ENCODE measurements at places on chromosomes 7 and 10. TPM values are rescaled to one million over a fixed set of nuclear protein-coding genes. Genes with fewer than 3 reads are reported as not detected.

The DYDC2 gene
- total RNA-seq: not detected

The SYT15 gene
- 2.5 TPM for total RNA-seq

DNA sequence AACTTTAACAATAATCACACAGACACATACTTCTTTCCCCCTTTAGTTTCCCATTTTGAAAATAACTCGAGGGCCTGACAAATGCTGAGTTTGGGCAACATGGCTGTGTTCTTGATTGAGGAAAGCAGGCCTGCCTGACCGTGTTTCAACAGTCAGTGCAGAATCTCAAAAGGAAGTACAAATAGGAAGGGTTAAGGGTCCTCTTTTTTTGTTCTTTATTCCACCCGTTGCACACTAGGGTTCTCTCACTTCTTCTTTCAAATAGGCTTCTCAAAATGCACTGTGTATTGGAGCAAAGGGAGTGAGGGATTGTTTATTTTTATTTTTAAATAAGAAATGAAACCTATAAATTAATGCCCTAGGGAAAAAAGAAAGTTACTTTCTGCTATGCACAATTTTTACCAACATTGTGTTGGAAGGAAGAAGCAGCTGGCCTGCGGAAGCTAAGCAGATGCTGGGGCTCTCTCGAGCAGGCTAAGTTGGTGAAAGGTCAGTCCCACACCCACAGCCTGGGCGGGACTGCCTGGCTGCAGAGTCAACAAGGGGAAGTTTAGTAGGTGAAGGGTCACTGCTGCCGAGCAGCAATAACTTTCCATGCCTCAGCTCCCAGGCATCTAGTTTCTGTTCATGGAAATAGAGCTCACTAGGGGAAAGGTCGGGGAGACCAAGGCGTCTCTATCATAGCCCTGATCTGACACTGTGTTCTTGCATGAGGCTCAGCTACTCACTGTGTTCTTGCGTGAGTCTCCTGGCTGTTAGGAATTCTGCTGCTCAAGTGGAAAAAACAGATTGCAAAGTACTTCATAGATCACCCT, 12.2 kb upstream of the PDK4 start:
- H3K36me3 ChIP-seq: peaks cover 6% of the 10 kb centered on the region
- H3K4me3 ChIP-seq: peak overlapping the region; percentile 59
- peaks cover 3% of the 10 kb centered on the region for H3K27me3 ChIP-seq
- peaks cover 17% of the 10 kb centered on the region for H3K4me1 ChIP-seq
- H3K27ac ChIP-seq: no peak overlapping the region

GRCh38 chr10:117449636-117450035, 74.4 kb upstream of the PDZD8 start:
- H3K4me1 ChIP-seq: no peaks in the 10 kb centered on the region
- peaks cover 4% of the 10 kb centered on the region for H3K27me3 ChIP-seq
- no peak for DNase-seq
- no peak overlapping the region for H3K4me3 ChIP-seq
- peaks cover 21% of the 10 kb centered on the region for H3K36me3 ChIP-seq

The KIAA1217 gene
- 4.4 TPM for total RNA-seq

- H3K27ac ChIP-seq: no peak overlapping the region
- peaks cover 7% of the 10 kb centered on the region for H3K4me1 ChIP-seq
- no peaks in the 10 kb centered on the region for H3K36me3 ChIP-seq
- peak overlapping the region; percentile 79 for H3K4me3 ChIP-seq
- no peak for DNase-seq
Measured at GRCh38 chr10:44311563-44312051, 73.3 kb downstream of the CXCL12 start.

DNA sequence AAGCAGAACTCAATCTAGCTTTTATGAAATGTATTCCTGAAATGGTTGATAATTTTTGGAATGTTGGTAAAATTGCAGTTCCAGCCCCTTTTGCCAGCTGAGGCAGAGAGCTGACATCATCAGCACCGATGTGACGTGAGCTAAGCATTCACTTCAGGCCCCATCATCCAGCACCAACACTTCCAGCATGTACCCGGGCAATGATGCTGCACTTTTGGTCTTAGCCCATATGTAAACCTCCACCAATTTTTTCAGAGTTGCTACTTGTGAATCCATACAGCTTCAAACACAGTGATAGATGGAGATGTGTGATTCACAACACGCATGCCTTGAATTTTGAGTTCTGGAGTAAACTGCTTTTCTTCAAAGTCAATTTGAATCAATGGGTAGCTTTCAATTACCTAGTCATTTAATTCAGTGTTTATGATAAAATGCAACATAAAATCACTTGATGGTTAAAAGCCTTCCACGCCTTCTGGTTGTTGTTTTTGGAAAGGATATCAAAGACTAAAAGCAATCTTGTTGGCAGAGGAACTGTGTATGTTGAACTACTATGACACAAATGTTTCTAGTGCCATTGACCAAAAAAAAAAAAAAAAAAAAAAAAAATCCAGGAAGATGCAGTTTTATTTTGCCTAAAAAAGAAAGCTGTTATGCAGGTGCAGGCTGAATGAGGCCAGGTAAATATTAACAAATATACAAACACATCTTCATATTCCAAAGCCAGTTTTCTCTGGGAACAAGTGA, 73.9 kb downstream of the NRP1 start:
- H3K4me3 ChIP-seq: no peak overlapping the region
- H3K27me3 ChIP-seq: peaks cover 11% of the 10 kb centered on the region
- no peak for DNase-seq
- H3K27ac ChIP-seq: peak overlapping the region; percentile 71

The WIPF3 gene
- total RNA-seq: 0.37 TPM

The RNF148 gene
- not detected for total RNA-seq

DNA sequence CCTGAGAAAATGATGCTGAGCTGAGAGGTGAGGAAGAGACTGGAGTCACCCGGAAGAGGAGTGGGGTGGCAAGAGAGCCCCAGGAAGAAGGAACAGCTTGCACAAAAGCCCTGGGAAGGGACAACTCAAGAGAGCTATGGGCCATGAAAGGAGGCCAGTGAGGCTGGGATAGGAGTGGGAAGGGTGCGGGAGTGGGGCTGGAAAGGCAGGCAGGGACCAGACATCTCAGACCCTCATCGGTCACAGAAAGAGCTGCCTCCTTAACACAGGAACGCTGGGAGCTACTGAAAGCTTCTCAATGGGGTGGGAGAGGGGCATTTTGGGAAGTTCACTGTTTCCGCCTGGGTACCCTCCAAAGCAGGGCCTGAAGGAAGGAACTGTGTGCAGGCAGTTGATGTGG, 122.0 kb upstream of the UNC5B start:
- H3K36me3 ChIP-seq: peaks cover 10% of the 10 kb centered on the region
- no peak overlapping the region for H3K27ac ChIP-seq
- H3K4me3 ChIP-seq: no peak overlapping the region
- peaks cover 3% of the 10 kb centered on the region for H3K4me1 ChIP-seq
- DNase-seq: no peak

- DNase-seq: no peak
- H3K4me1 ChIP-seq: peaks cover 5% of the 10 kb centered on the region
- H3K27ac ChIP-seq: no peak overlapping the region
- no peak overlapping the region for H3K4me3 ChIP-seq
- H3K27me3 ChIP-seq: peaks cover 2% of the 10 kb centered on the region
Measured at GRCh38 chr10:99929360-99929759, 80.4 kb downstream of the DNMBP start.

DNA sequence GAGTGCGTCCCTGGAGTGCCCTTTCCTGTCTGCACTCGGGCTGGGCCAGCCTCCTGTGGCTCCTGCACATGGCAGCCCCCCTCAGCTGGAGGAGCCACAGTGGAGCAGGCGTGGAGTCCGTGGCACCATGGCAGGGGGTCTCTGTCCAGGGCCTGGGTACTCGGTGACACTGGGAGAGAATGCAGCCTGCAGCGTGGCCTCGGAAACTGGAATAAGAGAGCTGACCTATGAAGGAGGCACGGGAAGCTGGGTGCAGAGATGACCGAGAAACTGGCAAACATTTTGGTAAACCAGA, 25.8 kb upstream of the WDFY4 start:
- no peak overlapping the region for H3K4me3 ChIP-seq
- H3K27me3 ChIP-seq: peaks cover 2% of the 10 kb centered on the region
- H3K27ac ChIP-seq: no peak overlapping the region
- no peak for DNase-seq

GRCh38 chr7:2085804-2086203, 146.9 kb downstream of the MAD1L1 start:
- no peak overlapping the region for H3K27ac ChIP-seq
- H3K36me3 ChIP-seq: peaks cover 12% of the 10 kb centered on the region
- H3K27me3 ChIP-seq: peaks cover 10% of the 10 kb centered on the region
- DNase-seq: no peak
- H3K4me3 ChIP-seq: no peak overlapping the region
- H3K4me1 ChIP-seq: peaks cover 35% of the 10 kb centered on the region

DNA sequence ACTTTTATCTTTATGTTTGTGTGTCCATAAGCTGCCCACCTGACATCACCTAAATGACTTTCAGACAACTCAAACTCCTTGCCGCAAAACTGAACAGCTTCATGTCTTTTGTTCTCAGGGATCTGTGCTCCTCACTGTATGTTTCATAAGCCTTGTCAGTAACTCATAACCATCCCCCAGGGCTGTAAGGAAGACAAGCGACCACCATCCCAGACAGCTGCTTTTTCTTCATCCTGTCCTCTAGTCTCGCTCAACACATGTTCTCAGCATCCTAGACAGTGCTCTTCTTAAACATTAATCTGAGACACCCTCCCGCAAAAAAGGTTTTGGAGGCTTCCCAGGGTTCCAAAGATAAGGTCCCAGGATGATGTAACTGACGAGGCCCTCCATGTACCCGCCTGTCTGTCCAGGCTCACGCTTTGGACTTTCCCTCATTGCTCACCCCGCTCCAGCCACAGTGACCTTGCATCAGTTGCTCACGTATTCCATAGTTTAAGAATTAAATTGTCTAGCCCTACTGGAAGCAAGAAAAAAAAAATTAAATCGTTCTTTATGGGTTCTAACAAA, 69.8 kb downstream of the MAP3K8 start:
- no peaks in the 10 kb centered on the region for H3K27me3 ChIP-seq
- no peaks in the 10 kb centered on the region for H3K36me3 ChIP-seq

GRCh38 chr10:79375321-79376077, 28.2 kb downstream of the PPIF start:
- DNase-seq: no peak
- no peak overlapping the region for H3K4me3 ChIP-seq
- no peaks in the 10 kb centered on the region for H3K4me1 ChIP-seq
- no peak overlapping the region for H3K27ac ChIP-seq
- H3K36me3 ChIP-seq: no peaks in the 10 kb centered on the region
- H3K27me3 ChIP-seq: peaks cover 1% of the 10 kb centered on the region

GRCh38 chr7:123939784-123940183, 14.7 kb downstream of the SPAM1 start:
- peaks cover 1% of the 10 kb centered on the region for H3K27me3 ChIP-seq
- H3K4me1 ChIP-seq: peaks cover 2% of the 10 kb centered on the region
- DNase-seq: no peak
- H3K4me3 ChIP-seq: no peak overlapping the region
- no peaks in the 10 kb centered on the region for H3K36me3 ChIP-seq

DNA sequence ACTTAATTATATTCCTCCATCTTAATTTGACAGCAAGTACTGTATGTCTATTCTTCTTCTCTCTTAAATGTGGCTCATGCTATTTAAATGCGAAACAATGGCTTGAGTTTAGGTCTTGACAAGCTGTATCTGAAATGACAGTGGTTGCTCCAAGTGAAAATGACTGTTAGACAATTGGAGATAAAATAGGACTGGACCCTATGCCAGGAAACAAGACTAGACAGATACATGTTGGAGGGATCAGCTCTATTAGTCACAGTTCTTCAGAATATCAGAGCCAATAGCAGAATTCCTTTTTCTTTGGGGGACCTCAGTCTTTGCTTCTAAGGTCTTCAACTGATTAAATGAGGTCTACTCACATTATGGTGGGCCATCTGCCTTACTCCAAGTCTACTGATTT, 25.8 kb downstream of the KIAA1217 start:
- no peak overlapping the region for H3K27ac ChIP-seq
- H3K27me3 ChIP-seq: peaks cover 1% of the 10 kb centered on the region
- no peaks in the 10 kb centered on the region for H3K4me1 ChIP-seq
- DNase-seq: no peak
- H3K36me3 ChIP-seq: no peaks in the 10 kb centered on the region

DNA sequence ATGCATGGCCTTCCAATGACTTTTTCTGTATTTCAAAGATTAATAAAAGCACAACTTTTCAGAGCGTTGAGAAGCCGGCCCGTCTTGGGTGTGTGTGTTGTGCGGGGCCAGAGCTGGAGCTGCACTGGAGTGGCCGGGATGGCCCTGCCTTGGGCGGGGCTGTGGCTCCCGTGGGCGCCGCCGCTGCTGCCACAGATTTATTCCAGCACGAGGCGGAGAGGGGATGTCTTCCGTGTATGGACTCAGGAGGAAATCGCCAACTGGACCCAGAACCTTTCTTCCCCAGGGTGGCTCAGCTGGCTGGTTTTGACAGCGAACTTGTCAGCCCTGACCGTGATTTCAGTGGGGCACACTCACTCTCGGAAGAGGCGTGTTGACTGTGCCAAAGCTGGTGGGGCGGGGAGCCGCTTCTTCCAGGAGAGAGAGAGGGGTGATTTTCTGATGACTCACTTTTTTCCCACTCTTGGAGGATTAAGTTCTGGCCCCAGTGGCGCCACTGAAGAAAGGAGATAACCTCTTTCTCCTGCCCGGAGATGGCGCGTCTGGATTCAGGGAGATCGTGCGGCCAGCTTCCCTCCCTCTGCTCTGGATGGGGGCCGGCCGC, 72.4 kb downstream of the DNAJB6 start:
- peaks cover 7% of the 10 kb centered on the region for H3K36me3 ChIP-seq
- peaks cover 3% of the 10 kb centered on the region for H3K27me3 ChIP-seq
- no peak overlapping the region for H3K4me3 ChIP-seq

- no peaks in the 10 kb centered on the region for H3K4me1 ChIP-seq
- H3K27ac ChIP-seq: no peak overlapping the region
- no peak for DNase-seq
- no peaks in the 10 kb centered on the region for H3K36me3 ChIP-seq
- H3K27me3 ChIP-seq: no peaks in the 10 kb centered on the region
- H3K4me3 ChIP-seq: no peak overlapping the region
Measured at GRCh38 chr7:16993543-16993942, 111.8 kb upstream of the AGR3 start.

- DNase-seq: no peak
- H3K4me3 ChIP-seq: no peak overlapping the region
- no peaks in the 10 kb centered on the region for H3K4me1 ChIP-seq
- H3K27me3 ChIP-seq: peaks cover 2% of the 10 kb centered on the region
- peaks cover 10% of the 10 kb centered on the region for H3K36me3 ChIP-seq
Measured at GRCh38 chr10:131323025-131323424, 11.5 kb upstream of the TCERG1L start.

The MLXIPL gene
- total RNA-seq: 0.86 TPM
